NT2/D1 (cell line): ENCODE measurements at places on chromosomes 5 and 9.

DNA sequence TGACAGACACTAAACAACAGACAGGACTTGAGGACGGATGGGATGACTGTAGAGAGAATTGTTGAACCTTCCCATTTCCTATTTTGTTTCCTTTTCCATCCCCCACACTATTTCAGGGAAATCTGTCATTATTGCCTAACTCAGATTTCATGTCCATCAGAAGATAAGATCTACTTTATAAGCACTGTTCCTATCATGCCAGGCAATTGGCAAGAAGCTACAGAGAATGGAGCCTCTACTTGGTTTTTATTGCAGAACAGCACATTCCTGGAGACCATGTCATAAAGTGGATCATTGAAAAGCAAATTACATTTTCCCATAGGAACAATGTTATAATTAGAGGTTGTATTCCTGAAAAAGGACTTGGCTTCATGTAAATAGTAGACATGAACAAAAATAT lies 173.7 kb upstream of the KIF2A start:
- DNase-seq = no peak

DNA sequence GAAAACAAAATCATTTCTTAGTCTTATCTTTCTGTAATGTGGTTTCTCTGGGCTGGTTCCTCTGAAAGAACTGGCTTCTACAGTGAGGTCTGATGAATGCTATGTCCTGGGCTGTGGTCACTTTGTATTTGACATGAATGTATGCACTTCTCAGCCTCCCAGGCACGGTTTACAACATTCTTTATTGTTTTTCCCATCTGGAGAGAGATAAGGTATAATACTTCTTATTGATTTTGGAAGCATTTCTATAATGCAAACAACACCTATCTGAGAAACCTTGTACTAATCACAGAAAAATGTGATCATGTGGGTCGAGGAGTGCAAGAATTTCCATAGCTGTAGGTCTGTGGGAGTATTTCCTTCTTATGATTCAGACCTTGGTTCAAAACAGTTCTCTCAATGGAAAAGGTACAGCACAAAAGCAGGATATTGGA lies 46.9 kb downstream of the ACTBL2 start:
- no peak for DNase-seq

DNA sequence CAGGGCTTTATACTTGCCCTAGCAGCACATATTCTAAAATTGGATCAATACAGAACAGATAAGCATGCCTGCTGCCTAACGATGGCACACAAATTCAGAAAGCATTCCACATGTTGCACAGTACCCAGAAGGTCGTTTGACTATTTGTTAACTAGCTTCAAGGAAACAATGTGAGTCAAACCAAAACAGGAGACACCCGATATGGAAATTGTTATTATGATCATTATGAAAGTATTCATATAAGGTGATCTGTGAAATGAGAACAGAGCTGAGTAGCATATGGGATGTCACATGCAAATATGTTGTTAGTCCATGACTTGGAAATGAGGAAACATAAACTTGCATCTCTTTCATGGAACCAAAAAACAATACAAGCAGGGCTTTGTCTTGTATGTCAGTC lies 56.3 kb upstream of the BICD2 start:
- no peak for DNase-seq

GRCh38 chr5:53820119-53820801 lies 259.8 kb downstream of the NDUFS4 start:
- DNase-seq = no peak

GRCh38 chr5:14787801-14788579 lies 83.6 kb downstream of the ANKH start:
- DNase-seq = no peak

DNA sequence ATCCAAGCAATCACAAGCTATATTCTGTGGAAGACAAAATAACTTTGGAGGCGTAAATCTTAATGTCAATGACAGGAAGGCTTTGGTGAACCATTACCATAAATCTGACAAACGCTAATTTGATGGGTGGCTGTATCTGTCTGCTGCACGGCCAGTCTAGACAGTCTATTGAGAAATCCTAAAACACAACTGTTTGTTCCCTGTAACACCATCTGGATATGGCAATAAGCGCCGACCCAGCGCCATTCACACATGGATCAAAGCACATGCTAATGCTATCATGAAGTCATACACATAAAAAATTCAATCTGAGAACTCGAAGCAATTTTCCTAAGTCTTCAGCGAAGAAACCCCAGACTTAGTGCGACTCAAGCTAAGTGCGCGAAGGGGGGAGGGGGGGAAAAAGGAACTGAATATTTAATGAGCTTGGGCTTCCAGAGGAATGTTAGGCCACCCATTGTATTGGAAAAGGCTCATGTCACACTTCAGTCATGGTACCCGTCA lies 95.1 kb downstream of the ARL15 start:
- DNase-seq = no peak

DNA sequence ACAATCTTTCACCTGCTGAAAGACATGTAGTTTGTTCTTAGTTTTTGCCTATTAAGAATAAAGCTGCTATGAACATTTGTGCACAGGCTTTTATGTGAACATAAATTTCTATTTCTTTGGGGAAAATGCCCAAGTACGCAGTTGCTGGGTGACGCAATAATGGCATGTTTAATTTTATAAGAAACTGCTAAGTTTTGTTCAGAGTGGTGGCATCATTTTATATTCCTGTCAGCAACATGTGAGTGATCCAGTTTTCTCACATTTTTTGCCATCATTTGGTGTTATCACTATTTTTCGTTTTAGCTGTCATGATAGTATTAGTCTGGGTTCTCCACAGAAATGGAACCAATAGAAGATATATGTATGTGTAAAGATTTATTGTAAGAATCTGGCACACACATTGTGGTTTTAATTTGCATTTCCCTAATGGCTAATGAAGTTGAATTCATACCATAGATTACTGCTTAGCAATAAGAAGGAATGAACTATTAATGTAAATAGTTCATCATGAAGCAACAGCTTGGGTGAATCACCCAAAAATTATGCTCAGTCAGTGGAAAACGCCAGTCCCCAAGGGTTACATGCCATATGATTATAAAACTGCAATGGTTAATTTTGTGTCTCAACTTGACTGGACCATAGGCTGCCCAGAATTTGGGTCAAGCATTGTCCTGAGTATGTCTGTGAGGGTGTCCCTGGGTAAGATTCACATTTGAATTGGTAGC lies 358.6 kb downstream of the MSX2 start:
- DNase-seq = no peak

DNA sequence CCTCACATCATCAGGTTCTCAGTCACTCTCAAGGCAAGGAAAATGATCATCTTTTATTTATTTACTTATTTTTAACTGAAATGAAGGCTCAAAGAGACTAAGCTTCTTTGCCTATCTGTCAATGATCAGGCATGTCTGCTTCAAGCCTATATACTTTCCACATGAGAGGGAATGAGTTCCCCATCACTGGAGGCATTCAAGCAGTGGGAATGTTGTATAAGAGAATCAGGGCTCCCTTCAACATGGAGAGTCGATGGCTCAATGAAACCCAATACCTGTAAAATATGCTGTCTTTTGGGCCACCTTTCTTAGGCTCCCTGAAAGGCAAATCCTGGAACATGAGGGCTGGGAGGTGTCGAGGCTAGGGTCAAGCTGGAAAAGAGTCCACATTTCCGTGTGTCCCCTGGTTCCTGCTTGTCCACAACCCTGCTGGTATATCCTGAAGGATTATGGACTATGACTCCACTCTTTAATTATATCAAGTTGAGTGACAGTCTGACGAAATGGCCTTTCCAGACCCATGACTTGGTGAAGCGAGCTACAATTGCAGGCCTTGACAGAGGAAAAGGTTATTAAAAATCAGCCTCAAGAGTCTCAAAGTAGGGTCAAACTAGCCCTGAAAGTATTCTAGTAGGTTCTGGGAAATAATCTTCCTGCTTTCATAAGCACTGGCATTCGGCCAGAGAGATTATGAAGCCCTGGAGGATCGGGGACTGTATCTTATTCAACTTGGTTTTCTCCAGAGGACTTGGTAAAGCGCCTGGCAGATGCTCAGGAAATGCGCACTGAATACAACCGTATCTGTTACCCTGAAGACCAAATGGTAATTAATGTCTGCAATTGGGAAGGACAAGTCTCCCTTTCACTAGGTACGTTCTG lies 145.9 kb upstream of the TBC1D2 start:
- DNase-seq = no peak

- no peak for DNase-seq
These were observed 49.0 kb upstream of the DHFR start for GRCh38 chr5:80703747-80704146.

- no peak for DNase-seq
These were observed 456.0 kb downstream of the BNC2 start for GRCh38 chr9:16414451-16414850.

DNA sequence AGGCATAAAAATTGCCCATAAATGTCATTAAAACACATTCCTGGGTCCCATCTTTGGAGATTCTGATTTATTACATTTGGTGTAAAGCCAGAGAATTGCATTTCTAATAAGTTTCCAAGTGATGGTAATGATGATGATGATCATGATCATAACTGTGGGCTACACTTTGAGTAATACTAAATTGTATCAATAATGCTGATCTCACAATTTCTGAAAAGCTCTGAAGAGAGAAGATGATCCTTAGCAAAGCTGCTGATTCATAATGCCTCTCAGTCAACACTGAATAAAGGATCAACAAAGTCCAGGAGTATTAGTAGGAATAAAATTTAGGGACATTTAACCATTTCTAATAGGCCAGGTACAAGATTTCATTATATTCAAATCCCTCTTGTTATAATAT lies 434.5 kb downstream of the CAAP1 start:
- no peak for DNase-seq

DNA sequence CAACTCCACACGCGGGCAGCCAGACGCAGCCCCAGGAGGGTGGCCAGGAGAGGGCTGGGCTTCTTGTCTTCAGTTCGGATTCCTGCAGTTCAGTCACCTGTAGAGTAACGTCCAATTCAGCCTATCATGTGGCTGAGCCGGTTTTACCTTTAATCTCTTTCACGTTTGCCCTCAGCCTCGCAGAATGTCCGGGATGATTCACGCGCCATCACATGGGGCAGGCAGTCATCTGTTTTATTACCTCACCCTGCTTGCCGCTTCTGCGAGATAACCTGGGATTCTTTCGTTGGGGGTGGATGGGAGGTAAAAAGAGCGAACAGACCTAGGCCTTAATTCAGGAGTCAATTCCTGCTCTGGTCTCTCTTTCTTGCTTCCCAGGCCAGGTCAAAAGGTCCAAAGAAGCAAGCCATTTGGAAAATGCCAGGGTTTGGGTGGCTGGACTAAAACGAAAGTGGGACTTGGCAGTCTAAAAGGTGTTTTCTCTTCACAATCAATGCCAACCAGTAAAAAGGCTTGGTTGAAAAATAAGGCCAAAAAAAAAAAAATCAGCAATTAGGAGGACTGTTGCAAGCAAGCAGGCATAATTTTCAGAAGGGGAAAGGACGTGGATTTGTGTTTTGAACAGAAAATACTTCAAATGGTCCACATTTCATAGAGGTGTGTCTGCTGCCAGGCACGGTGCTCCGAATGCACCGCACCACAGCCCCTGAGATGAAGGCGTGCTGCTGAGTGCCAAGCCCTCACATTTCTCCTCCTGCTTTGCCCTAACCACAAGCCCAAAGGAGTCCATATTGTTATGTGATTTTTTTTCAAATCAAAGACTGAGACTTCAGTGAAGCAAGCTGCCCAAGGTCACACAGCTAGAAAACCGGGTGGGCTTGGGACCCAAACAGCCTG lies 2.8 kb upstream of the WWC1 start:
- no peak for DNase-seq
